Left lung (tissue), 14 donors: ENCODE measurements at places on chromosomes 12 and 14.

- DNase-seq, result no peak
Measured at GRCh38 chr12:118984161-118984943, 3.0 kb downstream of the SRRM4 start.

DNA sequence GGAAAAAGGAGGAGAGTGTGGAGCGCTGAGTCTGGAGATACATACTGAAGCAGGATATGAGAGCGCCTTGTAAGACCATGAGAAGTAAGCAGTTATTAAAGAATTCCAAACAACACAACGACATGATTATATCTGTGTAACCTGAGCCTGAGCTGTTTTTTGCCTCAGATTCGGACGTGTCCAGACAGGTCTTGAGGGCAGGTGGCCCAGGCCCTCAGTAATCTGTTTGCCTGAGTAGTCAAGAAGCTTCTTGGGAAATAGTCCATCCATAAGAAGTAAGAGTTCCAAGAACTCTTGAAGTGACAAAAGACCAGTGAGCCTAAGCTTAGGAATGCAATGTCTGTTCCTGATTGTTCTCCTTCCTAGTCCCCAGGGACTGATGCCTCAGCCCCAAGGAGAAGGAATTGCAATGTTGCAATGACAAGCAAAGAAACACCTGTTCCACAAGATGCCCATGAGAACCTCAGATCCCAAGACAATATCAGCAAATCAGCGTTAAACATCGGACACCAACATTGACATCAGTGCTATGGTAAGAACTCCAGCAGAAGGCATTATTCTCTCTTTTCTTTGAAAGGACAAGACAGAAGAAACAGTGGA is 34.7 kb upstream of the ADAMTS20 start:
- no peak for DNase-seq

GRCh38 chr12:103327676-103328075 is 168.1 kb downstream of the C12orf42 start:
- DNase-seq, result no peak

DNA sequence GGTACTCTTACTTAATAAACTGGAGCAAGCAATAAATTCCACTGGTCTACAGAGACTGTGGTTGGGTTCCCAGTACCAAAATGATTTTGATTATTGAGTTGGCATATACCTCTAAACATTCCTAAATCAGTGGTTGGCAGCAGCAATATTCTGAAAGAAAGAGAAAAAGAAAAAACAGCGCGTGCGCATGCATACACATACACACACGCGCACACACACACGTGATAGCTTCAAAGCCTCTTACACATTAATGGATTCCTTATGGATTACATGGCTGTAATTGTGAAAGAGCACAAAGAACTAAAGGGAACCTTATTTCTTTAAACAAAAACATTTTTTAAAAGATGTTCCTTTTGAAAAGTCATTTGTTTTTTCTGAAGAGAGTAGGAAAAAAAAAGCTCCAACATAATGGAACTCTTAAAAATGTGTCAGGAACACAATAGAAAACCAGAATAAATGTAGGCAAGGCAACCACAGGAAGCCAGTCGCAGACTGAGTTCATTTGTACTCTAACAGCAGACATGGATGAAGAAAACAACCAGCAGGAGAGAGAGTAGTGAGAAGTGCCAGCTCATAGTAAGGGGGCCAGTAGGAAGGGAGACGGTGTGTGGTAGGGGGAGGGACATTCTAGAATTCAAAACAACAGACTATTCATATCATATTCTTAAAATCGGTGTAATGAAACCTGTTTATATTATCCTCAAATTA is 80.0 kb downstream of the DRAM1 start:
- DNase-seq, result no peak

GRCh38 chr14:92649066-92649465 is 99.4 kb downstream of the LGMN start:
- no peak for DNase-seq

DNA sequence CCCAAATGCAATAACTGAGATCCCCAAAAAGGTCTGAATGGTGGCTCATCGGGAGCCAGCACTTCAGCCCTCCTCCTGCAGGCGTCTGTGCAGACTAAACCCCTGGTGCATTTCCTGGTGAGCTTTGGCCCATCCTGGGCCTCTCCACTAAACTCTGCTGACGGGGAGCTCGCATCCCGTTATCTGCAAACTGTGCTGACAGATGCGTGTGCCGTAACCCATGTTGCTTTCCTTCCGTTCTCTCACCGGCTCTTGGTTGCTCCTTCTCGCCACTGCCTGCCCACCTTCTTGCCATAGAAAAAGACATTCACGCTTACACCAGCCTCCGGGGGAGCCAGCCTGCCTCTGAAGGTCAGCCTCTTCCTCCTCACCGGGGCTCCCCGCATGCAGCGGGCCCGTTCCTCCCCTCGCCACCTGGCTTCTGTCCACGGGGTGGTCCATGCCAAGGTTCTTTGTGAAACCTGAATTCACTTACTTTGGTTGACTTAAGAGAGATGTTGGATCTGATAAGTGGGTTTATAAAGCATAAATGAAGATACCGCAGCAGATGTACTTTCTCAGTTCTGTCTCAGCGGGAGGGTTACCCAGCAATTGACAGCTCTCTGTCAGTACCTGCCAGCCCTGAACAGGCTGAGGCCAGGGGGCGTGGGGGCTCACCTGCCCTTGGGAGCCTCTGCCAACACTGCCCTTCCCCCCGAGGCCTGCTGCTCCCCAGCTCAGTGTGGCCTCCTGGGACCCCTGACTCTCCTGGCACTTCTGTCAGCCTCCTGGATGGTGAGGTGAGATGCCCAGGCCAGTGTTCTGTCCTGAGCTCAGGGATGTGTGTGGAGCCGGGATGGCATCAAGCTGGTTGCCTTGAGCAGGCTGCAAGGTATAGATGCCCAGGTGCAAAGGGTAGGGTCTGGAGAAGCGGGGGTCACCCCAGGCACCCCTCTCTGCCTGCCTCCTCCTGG is 14.2 kb downstream of the ZFYVE21 start:
- no peak for DNase-seq

- no peak for DNase-seq
Measured at GRCh38 chr14:33972583-33973081, 21.8 kb upstream of the EGLN3 start.

DNA sequence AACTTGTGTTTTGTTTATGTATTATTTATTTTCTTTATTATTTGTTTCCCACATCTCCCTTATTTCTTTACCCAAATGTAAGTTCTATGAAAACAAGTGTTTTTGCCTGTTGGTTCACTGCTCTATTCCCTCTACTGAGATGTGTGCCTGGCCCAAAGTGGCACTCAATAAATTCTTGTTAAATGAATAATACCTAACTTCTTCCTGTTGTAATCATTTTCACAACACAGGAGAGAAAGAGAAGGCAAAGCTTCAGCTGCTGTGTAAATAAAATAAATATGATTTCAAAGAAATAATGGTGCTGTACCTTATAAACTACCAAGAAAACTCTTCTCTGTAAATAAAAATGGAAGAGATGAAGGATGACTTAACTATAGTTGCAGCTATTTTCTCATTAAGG is 116.2 kb downstream of the TRHDE start:
- DNase-seq, result no peak

GRCh38 chr14:105600939-105601359 is 74.6 kb downstream of the TMEM121 start:
- no peak for DNase-seq

- no peak for DNase-seq
Measured at GRCh38 chr14:91946622-91947474, 646 bp downstream of the FBLN5 start.

GRCh38 chr12:56165369-56165768 is 7.2 kb downstream of the MYL6 start:
- no peak for DNase-seq

- DNase-seq, result no peak
Measured at GRCh38 chr12:47878293-47878917, 26.4 kb downstream of the VDR start.

- DNase-seq, result no peak
Measured at GRCh38 chr12:81245458-81245857, 167.6 kb downstream of the ACSS3 start.

GRCh38 chr12:12439636-12440035 is 82.8 kb downstream of the BORCS5 start:
- DNase-seq, result no peak

GRCh38 chr14:59422069-59422881 is 42.9 kb downstream of the GPR135 start:
- DNase-seq, result no peak

DNA sequence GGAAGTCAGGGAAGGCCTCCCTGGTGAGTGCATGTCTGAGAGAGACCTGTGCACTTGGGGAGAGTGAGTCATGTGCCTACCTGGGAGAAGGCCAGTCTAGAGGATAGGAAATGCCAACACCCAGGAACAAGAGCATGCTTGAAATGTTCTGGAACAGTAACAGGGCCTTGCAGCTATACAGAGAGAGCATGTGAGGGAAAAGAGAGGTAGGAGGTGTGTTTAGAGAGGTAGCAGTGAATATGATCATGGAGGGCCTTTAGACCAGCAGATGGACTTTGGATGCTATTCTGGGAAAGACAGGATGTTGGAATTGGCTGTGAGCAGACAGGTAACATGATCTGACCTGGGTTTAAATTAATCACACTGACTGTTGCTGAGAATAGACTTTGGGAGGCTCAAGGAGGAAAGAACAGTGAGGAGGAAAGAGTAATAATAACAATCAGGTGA is 1143.6 kb downstream of the FLRT2 start:
- peak; percentile 36 for DNase-seq

- DNase-seq, result no peak
Measured at GRCh38 chr14:96095058-96095457, 55.9 kb downstream of the C14orf132 start.

DNA sequence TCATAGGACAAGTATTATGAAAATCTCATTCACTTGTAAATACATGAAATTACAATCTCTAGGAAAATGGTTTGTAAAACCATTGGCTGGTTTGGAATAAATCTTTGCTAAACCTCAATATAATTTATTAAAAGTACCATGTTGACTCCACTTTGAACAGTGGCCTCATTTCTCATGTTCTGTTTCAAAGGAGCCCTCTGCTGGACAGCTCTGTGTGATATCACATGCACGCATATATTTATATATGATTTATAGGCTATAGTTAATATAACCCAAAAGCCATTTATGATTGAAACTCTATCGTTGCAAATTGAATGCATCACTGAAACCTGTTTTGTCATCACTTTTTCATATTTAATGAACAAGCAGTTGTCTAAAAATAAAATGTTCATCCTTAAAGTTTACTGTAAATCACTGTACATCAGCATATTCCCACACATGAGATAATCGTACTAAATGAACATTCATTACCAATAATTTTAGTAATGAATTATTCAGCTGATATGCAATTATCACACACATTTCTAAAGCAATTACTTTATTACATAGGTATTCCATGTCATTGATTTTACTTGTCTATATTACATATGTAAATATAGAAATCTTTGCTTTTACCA is 493.8 kb downstream of the NPAS3 start:
- no peak for DNase-seq

- DNase-seq, result no peak
Measured at GRCh38 chr14:90445011-90445410, 48.2 kb downstream of the CALM1 start.

- DNase-seq, result no peak
Measured at GRCh38 chr14:35695647-35696046, 113.4 kb downstream of the RALGAPA1 start.

- no peak for DNase-seq
Measured at GRCh38 chr12:52362118-52362726, 5.1 kb downstream of the KRT85 start.

DNA sequence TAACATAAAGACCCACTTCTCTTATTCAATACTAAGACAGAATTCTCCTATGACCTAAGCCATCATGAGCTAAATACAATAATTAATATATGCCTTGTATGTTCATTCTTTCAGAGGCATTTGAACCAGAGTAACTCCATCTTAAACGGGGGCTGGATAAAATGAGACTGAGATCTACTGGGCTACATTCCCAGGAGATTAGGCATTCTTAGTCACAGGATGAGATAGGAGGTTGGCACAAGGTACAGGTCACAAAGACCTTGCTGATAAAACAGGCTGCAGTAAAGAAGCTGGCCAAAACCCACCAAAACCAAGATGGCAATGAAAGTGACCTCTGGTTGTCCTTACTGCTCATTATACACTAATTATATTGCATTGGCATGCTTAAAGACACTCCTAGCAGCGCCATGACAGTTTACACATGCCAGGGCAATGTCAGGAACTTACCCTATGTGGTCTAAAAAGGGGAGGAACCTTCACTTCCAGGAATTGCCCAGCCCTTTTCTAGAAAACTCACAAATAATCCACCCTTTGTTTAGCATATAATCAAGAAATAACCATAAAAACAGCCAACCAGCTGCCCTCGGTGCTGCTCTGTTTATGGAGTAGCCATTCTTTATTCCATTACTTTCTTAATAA is 260.7 kb downstream of the SSPN start:
- no peak for DNase-seq

DNA sequence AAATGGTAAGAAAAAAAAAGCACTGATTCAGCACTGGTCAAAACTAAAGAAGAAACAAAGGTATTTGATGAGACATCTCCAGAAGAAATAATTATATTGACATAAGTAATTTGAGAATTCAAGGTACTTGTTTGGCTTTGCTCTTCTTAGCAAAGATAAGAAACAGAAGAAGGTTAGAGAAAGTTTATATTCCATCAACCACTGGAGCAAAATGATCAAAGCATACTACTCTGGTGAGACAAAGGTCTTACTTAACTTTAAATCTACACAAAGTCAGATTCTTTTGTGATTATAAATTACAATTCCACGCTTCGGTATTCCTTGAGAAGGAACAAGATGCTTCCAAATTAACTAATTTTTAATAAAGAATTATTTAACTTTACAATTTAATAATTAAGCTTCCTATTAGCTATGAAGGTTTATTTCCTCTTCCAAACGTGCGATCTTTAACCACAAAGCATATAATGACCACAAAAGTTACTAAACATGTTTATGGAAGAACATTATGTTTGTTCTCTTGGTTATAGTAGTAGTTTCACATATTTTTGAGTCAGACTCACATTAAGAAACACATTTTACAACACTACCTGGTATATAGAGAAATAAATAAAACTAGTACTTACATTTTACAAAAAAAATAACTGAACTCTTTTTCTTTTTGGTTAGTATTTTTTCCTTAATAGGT is 53.4 kb downstream of the METTL25 start:
- no peak for DNase-seq

GRCh38 chr12:54390668-54391551 is 6.4 kb upstream of the ZNF385A start:
- no peak for DNase-seq

DNA sequence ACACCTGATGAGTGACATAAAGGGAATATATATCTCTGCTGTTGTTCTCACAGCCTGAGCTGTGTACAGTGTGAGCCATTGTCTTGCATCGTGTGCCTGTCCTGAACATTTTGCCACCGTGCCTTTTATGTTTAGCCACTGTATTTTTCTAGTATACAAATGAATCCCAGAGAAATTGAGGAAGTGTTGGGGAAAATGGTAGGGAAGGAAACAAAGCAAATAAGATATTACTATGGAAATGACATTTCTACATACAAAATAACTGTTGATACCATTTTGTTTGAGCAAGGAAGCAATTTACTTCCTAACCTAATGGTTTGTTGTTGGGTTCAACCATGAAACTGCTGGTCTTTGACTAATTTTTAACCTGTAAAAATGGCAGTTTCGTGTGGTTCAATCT is 5.5 kb downstream of the PSMA6 start:
- no peak for DNase-seq
